NCI-H2081 treated with DMSO at 0.1 percent for 48 hours (cell line): ENCODE measurements at places on chromosomes 7 and 10.
A peak's percentile ranks its signal among the peaks of the same experiment; 100 is the strongest.

DNA sequence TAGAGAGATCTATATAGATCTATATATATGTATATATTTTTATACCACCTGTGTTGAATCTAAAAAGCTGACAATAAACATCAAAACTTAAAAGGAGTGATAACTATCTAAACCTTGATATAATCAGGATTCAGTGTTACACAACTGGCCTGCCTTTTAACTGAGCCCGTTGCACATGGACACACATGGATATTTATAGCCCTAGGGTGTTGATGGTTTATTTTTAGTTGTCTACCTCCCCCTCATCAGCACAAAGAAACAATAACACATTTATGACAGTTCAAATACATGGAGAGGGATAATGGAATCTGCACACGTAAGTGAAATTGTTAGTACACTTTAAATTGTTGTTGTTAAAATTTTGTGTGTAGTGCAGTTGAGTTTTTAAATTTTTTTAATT lies 336.9 kb downstream of the ZNF248 start:
- no peak for DNase-seq

GRCh38 chr10:7486528-7486927 lies 75.7 kb upstream of the SFMBT2 start:
- DNase-seq: no peak

- DNase-seq: no peak
Observed at GRCh38 chr10:97519342-97519741, 20.6 kb downstream of the UBTD1 start.

DNA sequence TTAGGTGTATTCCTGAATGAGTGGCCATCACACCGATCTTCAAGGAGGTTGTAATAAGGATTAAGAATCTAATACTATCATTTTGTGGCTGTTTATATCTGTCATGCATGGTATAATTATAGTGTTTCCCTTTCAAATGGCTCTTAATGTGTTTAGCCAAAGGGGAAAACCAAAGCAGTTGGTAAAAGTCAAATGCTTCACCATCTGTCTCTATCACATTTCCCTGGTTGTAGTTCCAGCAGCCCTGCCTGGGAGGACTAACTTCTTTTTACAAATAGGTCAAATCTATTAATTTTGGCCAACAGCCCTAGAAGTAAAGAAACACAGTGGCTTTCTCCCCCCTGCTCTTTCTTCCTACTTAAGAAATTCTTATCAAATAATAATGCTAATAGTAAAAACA lies 56.7 kb downstream of the ZNF365 start:
- DNase-seq: peak; percentile 2

GRCh38 chr7:38463277-38464225 lies 167.6 kb downstream of the AMPH start:
- DNase-seq: no peak

DNA sequence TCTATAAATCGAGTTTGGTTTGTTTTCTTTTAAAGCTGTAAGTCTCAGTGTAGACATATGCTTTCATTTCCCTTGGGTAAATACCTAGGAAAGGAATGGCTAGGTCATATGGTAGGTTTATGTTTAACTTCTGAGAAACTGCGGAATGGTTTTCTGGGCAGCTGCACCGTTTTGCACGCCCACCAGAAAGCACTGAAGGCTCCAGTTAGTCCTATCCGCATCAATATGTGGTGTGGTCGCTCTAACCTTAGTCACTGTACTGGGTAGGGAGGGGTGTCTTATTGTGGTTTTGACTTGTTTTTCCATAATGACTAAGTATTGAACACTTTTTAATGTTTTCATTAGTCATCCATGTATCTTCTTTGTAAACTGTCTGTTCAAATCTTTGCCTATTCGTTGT lies 279.5 kb upstream of the AKR1E2 start:
- no peak for DNase-seq

- DNase-seq: no peak
Observed at GRCh38 chr7:2404714-2405119, 1.3 kb downstream of the CHST12 start.

DNA sequence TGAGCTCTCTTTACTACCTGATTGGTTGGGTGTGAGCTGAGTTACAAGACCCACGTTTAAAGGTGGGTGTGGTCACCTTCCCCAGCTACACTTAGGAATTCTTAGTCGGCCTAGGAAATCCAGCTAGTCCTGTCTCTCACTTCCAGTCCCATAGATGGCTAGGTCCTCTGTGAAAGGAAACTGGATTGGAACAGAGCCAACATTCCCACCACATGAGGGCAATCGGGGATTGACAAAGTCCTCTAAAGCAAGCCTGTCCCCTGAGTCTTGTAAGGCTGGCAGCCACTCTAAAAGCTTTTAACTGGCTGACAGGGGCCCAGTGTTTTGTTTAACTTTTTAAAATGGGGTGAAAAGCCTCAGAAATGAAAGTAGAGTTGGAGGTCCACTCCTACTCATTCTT lies 15.1 kb upstream of the CROT start:
- DNase-seq: no peak

DNA sequence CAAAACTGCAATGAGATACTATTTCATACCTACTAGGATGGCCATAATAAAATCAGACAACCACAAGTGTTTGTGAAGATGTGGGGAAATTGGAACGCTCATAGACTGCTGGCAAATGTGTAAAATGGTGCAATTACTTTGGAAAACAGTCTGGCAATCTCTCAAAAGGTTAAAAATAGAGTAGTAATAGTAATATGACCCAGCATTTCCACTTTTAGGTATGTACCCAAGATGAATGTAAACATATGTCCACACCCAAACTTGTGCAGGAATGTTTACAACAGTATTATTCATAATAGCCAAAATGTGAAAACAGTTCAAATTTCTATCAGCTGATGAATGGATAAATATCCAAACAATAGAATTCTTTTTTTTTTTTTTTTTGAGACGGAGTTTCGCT lies 731.6 kb upstream of the ANKRD30A start:
- no peak for DNase-seq

DNA sequence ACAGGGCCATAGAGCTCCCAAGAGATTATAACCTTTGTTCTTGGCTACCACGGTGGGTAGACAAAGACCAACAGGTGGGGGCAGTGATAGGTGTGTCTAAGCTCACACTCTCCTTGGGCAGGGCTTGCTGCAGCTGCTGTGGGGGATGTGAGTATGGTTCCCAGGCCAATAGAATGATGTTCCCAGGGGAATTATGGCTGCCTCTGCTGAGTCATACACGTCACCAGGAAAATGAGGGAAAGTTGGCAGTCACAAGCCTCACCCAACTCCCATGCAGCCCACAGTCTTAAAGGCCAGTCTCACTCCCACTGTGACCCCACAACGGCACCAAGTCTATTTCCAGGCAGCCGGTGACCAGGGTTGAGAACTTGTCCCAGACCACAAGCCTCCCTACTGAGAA lies 453.4 kb upstream of the PODXL start:
- no peak for DNase-seq

DNA sequence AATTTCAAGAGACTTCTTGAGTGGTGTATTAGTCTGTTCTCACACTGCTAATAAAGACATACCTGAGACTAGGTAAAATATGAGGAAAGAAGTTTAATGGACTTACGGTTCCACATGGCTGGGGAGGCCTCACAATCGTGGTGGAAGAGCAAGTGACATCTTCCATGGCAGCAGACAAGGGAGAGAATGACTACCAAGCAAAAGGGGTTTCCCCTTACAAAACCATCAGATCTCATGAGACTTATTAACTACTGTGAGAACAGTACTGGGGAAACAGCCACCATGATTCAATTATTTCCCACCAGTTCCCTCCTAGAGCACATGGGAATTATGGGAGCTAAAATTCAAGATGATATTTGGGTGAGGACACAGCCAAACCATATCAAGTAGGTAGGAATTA lies 150.5 kb downstream of the PCDH15 start:
- DNase-seq: no peak

DNA sequence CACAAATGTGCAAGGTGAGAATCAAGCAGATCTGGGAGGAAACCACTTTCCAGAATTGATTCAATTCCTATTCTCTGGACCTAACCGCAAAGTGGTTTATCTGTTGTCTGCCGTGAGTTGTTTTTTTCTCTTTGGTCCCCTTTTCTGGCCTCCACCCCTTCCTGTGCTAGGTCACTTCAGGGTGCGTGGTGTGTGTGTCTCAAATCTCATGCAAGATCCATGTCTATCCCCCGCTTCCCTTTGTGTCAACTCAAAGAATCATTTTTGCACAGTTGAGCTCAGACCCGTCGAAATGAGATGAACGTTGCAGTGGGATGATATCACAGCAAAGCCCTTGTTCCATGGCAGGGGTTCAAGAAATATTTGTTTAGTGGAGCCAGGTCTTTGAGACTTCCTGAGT lies 184.5 kb downstream of the GATA3 start:
- DNase-seq: no peak

- peak; percentile 44 for DNase-seq
Observed at GRCh38 chr7:146090023-146090645, 26.5 kb upstream of the CNTNAP2 start.

DNA sequence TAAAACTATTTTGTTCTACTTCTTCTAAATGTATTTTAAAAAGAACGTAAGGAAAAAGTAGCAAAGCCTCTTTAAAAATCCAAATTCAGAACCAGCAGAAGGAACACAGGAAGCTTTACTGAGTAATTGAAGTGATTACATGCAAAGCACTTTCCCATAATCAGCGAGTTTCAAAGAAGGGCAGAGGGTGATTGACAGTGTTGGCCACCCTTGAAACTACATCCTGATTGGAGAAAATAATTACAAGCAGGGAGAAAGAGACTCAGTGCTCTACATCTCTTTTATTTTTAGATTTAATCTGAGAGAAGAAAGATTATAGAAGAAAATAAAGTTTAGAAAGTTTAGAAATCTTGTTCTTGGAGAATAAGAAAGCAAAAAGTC lies 20.3 kb upstream of the HGF start:
- no peak for DNase-seq

DNA sequence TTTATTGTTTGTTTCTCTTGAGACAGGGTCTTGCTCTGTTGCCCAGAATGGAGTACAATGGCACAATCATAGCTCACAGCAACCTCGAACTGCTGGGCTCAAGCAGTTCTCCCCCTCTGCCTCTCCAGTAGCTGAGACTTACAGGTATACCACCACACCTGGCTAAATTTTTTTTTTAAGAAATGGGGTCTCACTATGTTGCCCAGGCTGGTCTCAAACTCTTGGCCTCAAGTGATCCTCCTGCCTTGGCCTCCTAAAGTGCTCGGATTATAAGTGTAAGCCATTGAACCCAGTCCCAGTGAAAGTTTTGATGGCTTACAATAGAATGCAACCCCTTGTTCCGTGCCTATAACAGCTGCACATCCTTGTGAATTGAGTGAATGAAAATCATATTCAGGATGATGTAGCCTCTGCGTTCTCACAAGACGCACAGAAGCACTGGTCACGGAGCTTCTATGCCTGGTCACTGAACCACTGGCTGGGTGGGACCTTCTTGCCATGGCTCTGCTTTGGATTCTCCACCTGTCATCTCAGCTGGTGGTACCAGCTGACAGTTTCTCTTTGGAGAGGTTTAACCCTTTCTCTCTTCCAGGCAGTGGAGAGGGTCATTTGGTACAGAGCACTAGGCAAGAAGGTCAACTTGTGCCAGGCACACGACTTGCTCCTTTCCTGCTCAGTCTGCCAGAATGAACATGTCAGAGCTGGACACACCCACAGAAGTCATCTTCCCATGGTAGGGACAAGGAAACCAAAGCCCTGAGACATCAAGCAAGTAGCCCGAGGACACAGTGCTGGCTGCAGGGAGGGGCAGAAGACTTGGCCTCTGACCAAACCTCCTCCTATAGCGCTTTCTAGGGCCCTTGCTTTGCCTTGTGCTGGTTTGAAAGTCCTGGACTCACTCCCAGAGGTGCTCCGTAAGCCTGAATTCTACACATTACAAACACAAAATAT lies 89.6 kb downstream of the ATXN7L1 start:
- no peak for DNase-seq

GRCh38 chr7:53743697-53744402 lies 708.4 kb downstream of the POM121L12 start:
- DNase-seq: no peak

- DNase-seq: no peak
Observed at GRCh38 chr7:158447151-158447505, 140.5 kb downstream of the PTPRN2 start.

GRCh38 chr7:78125884-78126283 lies 327.3 kb downstream of the PHTF2 start:
- no peak for DNase-seq

DNA sequence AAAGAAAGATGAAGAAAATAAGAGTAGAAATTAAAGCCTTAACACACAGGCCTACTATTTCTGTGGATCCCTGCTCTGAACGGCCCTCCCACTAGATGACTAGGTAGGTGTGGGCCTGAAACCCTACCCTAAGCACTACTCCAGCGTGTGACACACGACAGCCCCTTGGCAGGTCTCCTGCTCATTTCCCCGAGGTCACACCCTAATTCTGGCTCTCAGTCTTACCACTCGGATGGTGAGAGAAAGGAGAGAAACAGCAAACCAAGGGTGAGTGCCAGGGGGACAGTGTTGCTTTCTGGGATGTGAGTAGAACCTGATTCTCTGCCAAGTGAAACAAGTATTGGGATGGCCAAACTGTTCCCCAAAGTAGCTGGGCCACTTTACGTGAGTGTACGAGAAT lies 12.1 kb downstream of the GALNTL5 start:
- DNase-seq: no peak

DNA sequence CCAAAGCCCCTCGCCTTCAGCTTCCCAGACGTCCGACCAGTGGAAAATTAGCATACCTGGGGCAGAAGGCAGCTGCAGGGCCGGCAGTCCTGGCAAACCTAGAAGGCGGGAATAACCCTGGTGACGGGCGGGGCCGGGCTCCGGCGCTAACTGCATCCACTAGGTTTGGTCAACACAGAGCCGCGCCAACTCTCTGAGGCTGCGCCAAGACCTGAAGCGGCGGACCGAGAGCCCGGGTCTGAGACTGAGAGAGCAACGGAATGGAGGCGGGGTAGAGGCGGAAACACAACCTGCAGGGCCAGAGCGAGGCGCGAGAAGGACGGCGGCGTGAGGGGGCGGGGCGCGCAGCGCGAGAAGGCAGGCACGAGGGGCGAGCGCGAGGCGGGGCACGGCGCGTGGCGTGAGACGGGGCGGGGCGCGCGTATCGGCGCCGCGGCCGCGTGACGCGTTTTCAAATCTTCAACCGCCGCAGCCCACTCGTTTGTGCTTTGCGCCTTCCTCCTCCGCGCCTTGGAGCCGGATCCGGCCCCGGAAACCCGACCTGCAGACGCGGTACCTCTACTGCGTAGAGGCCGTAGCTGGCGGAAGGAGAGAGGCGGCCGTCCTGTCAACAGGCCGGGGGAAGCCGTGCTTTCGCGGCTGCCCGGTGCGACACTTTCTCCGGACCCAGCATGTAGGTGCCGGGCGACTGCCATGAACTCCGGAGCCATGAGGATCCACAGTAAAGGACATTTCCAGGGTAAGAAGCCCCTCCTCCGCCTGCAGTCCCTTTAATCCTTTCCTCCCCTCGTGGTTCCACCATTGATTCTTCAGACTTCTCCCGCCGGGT lies at the start of the genes DBF4 and SLC25A40:
TSS of gene DBF4 (plus strand) at position 454 of the 829 bp plus-strand sequence. CDS start at position 694, 240 bp downstream.
TSS of gene SLC25A40 (minus strand) at position 321 of the 829 bp plus-strand sequence. CDS start 17,633 bp downstream, outside the sequence.
- DNase-seq: peak; percentile 96
